Sigmoid colon (tissue), 7 donors: ENCODE measurements at places on chromosomes 11 and 22. TPM values are rescaled to one million over a fixed set of nuclear protein-coding genes. Genes with fewer than 3 reads are reported as not detected.

Gene CPT1B
- total RNA-seq: 5.0 TPM

Gene OSM
- total RNA-seq: 0.83 TPM

Gene TRPM5
- total RNA-seq: not detected

Gene LMNTD2
- 0.66 TPM for total RNA-seq

Gene ACRV1
- total RNA-seq: not detected

DNA sequence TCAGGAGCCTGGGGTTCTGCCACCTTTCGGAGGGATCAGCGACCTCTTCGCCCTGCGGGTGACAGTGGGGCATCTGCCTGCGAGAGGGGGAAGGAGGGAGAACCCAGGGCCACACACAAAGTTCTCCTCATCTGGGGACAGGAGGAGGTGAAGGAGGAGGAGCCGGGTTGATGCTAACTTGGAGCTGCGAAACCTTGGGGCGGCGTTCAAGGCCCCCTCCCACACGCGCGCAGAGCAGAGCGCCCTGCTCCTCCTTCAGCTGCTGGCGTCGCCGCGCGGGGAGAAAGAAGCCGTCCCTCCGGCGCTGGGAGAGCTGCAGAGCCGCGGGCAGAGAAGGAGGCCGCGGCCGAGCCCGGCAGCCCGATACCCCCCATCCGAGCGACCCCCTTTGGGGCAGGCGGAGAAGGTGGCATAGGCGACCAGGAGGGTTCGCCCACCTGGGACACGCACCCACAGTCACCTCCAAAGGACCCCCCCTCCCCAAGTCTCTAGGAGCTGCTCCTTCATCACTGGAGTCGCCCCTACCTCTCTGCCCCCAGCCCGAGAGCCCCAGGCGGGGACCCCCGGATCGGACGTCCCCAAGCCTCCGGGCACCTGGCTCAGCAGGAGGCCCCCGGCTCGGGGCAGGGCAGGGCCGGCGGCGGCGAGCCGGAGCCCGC, at the start of gene RASD2:
Gene RASD2, plus strand, starts transcription at position 237 of the 659 bp plus-strand sequence. CDS start 5,979 bp downstream, outside the sequence.
- peak; percentile 90 for DNase-seq

- no peak for DNase-seq
Measured at GRCh38 chr11:85809863-85810262, 1.1 kb downstream of the SYTL2 start.

- DNase-seq: no peak
Measured at GRCh38 chr11:93020248-93021046, 51.0 kb downstream of the MTNR1B start.

DNA sequence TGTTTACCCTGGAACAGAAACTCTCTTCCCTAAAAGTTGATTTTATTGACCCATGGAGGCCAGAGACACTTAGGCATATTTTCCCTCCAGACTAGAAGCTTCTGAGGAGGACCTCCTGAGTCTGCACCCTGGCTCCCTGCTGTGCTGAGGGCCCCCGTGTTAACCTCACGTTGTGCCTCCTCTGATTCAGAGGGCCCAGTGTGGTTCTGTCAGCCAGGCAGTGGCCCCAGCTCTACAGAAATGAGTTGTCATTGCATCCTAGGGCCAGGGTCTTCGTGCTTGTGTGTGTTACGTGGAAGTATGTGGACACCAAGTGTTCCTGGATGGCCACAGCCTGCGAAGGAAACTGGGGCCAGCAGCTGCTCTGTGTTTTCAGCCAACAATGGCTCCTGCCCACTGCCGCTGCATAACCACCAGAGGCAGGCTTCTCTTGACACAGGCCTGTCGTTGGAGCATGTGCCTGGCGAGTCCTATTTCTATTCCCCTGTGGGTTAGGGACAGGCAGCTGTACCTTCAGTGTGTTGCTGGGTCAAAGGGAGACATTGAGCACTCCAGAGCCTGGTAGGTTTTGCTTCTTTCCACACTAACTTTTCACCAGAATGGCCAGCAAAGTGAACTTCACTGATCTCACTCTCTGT, 44.5 kb downstream of the MED15 start:
- peak; percentile 79 for DNase-seq

DNA sequence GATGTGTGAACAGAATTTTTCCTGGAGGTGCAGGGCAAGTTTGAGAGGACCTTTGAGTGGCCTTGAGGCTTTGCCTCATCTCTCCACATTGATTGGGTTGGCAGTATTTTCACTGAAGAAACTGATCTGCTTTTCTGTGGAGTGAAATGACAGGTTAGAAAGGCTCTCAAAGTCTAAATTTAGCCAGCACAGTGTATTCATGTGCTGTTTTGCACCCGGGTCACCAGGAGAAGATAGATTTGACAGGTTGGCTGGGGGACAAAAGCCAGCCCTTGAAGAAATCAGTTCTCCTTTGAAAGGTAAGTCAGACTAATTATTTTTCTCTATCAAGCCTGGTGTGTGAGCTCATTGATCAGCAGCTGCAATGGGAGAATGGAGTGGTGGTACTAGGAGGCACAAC, 152.9 kb downstream of the DBX1 start:
- no peak for DNase-seq

DNA sequence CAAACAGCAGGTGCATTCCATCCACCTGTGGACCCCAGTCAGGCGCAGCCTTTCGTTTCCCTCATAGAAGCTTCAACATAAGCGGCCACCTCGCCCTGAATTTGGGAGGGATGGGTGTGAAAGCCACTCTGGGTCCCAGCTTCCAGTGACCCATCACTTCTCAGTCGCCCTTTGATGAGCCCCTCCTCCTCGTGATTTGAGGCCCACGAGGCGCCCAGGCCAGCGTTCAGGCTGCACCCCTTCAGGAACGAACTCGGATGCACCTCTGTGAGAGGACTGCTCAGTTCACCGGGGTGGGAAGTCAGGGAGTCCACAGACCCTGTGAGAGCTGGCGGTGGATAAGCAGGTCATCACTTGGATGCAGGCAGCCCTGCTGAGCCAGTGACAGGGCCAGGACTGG, 1118.2 kb downstream of the BRD1 start:
- DNase-seq: peak; percentile 46

GRCh38 chr11:76798671-76799065, 15.5 kb downstream of the TSKU start:
- DNase-seq: peak; percentile 72
